C1 segment of cervical spinal cord (tissue), 14 donors: ENCODE measurements at places on chromosomes 1 and 21.

DNA sequence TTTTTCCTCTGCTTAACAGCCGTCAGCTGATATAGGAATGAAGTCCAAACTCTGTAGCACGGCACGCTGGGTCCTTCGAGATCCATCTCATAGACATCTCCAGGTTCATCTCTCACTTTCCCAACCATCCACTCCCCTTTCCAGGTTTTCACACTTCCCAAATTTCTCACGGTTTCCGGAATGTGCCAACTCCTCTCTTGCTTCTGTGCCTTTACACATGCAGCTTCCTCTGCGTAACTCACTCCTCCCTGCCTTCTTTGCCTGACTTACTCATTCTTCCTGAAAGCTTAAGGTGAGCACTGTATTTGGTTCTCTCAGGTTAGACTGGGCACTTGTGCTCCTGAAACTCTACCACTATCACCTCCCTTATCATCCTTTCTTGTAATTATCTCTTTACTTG, 168.4 kb downstream of the PCNX2 start:
- no peak for DNase-seq

DNA sequence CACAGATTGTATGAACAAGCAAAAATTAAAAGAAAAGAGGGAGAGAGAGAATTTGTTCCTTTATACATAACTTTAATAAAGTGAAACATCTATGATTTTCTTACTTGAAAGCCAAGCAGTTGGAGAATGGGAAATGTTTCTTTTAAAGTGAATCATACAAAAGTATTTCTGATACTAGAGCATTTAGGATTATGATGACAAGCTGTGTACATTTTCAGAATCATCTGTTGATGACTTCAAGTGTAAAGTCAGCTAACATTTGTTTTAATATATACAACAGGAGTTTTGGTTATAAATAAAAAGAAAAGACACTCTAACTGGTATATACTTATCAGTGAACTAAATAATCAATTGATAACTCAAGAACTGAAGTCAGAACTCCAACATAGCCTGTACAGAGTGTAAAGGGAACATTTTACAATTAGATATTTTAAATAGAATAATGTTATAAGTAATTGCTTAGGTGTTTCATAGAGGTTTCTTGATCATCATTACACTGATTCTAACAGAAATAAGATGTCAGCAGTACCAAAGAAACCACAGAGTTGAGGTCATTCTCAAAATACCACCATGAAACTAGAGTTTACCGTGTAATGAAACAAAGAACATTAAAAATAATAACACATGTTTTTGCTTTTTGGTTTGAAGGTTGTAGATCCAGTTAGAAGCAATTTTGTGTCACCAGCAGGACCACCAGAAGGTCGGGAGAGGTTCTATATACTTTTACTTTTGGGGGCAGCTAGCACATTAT, 103.4 kb downstream of the COL24A1 start:
- no peak for DNase-seq

GRCh38 chr1:196306421-196306820, 301.8 kb downstream of the KCNT2 start:
- no peak for DNase-seq

- no peak for DNase-seq
Measured at GRCh38 chr1:114072246-114072645, 81.4 kb downstream of the SYT6 start.

DNA sequence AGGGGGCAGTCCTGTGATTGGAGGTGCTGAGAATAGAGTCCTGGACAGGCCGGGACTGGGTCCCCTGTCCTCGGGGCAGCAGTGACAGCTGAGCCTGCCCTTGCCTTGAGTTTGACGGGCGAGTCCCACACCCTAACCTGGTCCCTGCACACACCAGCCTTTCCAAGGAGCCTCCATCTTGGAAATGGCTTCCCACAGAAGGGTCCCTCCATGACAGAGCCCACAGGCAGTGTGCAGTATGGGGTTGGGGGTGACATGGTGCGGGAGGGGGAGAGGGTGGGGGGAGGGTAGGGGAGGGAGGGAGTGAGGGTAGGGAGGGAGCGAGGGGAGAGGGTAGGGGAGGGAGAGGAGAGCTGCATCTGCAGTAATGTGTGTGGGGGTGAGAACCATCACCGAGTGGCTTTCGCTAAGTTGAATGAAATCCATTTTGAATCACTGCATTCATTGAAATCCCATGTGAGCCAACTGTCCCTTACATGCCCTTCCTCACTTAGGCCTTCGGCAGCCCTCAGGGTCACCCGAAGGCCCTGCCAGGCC, 10.1 kb upstream of the TMEM52 start:
- DNase-seq: no peak

GRCh38 chr1:147591261-147591891, 50.1 kb downstream of the BCL9 start:
- DNase-seq: no peak

DNA sequence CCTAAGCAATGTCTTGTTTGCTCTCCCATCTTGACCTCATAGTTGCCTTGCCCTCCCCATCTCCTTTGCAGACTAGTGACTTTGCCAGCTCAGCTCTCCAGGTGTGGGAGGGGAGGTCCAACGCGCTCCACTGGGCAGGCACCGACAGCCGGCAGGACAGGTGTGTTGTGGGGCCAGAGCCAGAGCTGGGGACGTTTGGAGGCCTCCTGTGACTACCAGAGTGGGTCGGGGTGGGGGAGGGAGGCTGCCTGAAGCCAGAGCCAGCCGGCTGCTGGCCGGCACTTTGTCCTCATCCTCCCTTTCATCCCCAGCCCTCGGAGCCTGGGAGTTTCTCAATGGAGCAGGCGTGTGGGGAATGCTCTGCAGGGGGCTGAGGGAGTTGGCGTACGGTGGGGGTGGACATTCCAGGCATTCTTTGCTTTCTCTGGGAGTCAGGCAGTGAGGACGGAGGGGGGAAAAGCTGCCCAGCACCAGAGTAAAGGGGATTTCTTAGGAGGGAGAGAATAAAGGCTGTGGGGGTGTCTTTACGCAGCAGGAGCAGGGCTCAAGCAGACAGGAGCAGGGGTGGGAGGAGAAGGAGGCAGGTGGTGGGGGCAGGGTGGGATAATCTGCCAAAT, 20.2 kb downstream of the NUAK2 start:
- DNase-seq: no peak

DNA sequence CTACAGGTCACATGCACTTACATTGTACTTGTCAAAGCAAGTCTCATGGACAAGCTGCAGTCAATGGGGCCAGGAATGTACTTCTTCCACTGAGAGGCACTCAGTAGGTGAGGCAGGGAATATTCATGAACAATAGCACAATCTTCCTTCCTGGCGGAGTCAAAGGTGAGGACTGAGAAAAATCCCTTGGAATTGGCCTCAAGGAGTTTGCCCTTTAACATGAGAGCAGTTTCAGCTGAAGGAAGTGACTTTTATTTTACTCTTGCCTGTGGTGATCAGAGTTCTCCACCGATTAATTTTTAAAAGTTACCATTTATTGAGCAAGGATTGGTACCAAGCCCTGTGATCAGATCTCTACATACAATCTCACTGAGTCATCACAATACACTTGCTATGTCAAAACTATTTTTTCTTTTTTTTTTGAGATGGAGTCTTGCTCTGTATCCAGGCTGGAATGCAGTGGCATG, 11.2 kb upstream of the AK2 start:
- DNase-seq: no peak

DNA sequence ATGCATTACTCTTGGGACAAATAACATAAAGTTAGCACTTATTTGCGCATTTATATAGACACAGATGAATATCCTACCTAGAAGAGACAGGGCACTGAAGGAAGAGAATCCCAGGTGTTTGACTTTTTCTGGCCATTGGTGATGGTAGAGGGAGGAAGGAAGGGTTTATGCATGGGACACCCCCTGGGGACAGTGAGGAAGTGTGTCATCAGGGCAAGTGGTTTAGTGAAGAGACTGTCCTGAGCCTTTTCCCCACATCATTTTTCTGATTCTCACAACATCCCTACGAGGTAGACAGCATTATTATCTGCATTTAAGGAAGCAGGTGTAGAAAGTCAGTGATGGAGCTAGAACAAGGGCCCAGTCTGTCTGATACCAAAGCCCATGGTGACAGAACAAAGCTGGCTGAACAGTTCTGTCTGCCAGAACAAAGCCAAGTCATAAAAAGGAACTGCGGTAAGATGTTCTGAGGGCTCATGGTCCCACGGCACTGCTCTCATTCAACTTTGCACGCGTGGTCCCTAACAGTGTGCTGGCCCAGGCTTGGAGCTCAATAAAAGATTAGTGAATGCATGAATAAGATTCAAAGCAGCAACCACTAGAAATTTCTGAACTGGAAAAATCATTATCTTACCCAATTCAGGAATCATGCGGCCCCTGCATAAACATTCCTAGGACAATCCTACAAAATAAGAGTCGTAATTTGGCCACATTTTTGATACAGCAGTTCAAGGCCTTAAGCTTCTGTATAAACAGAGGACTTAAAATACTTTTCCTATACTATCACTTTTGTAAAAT, 12.2 kb upstream of the CDC42BPA start:
- DNase-seq: no peak

GRCh38 chr1:190119683-190120082, 358.0 kb downstream of the BRINP3 start:
- DNase-seq: no peak

DNA sequence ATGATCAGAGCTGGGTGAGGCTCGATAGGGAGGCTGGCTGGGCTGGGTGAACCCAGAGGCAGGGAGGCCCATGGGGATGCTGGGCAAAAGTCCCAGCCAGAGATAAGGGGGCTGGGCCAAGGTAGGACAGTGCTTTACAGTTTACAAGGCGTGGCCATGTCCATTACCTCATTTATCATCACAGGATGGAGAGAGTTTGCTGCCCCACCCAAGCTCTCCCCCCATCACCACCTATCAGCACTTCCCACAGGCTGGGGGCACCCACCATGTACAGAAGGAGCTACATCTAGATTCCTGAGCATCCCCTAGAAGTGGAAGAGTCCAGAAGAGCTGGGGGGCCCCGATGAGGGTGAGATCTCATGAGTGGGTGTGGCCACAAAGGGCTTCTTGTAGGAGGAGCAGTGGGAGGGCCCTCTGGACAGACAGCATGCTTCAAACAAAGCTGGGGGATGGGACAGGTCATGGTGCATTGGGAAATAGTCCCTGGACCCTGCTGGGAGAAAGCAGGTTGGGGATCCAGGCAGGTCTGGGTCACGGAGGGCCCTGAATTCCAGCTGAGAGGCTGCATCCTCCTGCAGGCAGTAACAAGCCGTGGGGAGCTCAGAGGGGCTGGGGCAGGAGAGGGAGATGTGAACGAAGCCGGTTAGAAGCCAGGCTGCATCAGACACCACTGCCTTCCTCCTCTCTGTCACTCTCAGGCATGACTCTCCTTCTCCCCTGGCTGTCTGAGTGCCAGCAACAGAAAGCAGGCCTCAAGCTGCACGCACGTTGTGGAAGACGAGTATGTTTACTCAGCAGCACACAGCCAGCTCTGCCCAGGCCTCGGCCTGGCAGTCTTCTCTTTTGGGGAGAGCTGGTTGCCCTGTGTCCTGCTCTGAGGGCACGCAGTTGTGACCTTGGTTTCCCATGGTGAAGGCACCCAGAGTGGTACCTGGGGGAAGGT, 202.3 kb downstream of the HIVEP3 start:
- no peak for DNase-seq

DNA sequence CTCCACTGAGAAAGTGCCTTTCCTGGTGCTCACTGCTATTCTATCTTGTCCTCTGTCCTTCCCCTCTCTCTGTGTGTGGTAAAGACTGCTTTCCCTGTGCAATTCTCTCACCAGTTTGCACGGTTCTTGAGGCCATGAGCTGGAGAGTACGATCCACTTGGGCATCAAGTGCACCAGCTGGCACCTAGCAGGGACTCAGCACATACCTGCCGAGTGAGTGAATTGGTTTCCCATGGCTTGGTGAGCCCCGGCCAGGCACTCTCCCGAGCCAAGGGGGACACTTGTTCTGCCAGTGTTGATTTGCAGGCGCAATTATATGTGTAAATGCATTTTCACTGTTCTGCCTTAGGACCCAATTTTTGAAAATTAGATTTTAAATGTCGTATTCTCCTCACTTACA, 313.5 kb downstream of the DISC1 start:
- no peak for DNase-seq

GRCh38 chr1:48677306-48678287, 99.1 kb downstream of the BEND5 start:
- DNase-seq: peak; percentile 28

DNA sequence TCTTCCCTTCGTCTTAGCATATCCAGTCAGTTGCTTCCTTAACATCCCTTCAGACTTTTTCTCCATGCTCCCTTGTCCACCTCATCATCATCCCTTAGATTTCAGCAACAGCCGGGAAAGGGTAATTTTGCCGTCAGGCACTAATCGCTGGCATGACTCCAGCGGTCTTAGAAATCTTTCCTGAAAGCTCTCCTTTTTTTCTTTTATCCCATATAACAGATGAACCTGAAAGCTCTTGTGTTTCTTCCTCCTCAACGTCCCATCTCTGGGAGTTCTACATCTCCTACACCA, 10.4 kb upstream of the BOLA1 start:
- DNase-seq: no peak

GRCh38 chr1:203408486-203409481, 57.9 kb upstream of the FMOD start:
- DNase-seq: peak; percentile 53

DNA sequence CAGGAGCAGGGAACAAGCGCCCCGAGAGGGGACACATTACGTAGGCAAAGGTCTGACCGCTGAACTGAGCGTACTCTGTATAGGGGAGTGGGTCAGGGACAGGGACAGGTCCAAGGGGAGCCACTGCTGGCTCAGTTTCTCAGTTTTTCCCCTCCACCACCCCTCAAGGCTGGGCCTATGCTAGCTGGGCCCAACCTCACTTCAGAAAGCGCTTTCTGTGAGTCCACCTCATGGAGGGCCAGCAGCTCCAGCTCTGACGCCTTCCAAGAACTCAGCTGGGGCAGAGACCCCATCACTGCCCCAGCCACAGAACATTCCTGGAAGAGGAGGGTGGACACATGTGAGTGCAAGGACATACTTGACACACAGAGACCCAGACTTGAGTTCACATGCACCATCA, 242.0 kb downstream of the FOXD2 start:
- DNase-seq: no peak

GRCh38 chr21:42844411-42845113, 34.8 kb downstream of the WDR4 start:
- peak; percentile 8 for DNase-seq

DNA sequence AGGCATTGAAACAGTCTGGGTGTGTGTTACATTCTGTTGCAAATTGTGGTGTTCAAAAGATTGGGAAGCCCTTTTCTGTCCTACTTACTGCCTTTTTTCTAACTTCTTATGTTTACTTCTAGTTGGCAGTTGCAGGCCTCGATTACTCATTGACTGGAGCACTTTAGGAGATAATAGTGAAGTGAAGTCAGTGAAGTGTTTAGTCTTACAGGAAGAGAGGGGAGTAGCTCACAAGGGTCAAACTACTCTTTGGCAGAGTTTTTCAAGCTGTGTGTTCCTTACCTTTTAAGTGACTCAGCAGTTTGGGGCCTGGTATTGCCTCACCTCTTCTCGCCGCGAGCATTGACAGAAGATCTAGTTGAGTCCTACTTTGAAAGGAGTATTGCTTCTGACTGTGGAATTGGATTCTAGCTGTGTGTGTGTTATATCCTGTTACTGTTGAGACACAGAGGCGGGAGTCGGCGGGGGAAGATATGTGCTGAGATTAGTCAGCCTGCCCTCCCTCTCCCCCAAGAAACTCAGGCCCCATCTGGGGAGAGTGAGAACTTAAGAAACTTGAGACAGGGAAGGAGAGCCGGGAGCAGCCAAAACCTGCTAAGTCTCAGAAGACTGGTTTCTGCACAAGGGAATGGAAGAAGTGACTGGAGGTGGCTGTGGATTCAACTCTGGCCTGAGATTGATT, 19.3 kb downstream of the AHCYL1 start:
- DNase-seq: no peak

GRCh38 chr21:20257052-20257740, 741.0 kb upstream of the NCAM2 start:
- no peak for DNase-seq

- DNase-seq: no peak
Measured at GRCh38 chr1:168343566-168343965, 62.9 kb downstream of the TBX19 start.
